OCI-M1 (cell line): ENCODE measurements at places on chromosomes 2 and 18.
A peak's percentile ranks its signal among the peaks of the same experiment; 100 is the strongest.

GRCh38 chr2:42028571-42029148, 19.2 kb upstream of the PKDCC start:
- no peak for DNase-seq

GRCh38 chr2:96503637-96504243, 1.4 kb downstream of the NEURL3 start:
- DNase-seq, result no peak

GRCh38 chr2:185436787-185437372, 301.7 kb upstream of the FSIP2 start:
- DNase-seq, result no peak

- no peak for DNase-seq
Measured at GRCh38 chr2:218871345-218872302, 9.0 kb upstream of the WNT10A start.

GRCh38 chr18:56157541-56157940, 480.9 kb downstream of the TXNL1 start:
- no peak for DNase-seq

- DNase-seq, result no peak
Measured at GRCh38 chr2:95215018-95215612, 7.8 kb downstream of the ZNF892 start.

- DNase-seq, result no peak
Measured at GRCh38 chr2:61011678-61012077, 5.8 kb upstream of the PEX13 start.

DNA sequence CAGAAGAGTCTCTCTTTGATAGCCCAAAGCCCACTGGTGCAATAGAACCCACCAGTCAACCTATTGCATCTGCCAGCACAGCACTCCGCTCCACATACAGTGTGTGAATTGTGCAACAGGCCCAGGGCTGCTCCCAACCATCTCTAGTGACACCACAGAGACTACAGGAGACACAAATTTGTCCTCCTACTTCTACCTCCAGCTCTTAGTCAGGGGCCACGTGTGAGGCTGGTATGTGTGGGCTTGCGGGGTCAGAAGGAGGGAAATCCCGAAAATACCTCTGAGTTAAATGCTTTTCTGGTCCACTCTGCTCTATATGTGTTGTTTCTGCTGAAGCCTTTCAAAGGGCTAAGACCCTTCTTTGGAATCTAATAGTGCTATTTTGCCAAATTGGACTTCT, 18.0 kb downstream of the DGUOK start:
- DNase-seq, result no peak

DNA sequence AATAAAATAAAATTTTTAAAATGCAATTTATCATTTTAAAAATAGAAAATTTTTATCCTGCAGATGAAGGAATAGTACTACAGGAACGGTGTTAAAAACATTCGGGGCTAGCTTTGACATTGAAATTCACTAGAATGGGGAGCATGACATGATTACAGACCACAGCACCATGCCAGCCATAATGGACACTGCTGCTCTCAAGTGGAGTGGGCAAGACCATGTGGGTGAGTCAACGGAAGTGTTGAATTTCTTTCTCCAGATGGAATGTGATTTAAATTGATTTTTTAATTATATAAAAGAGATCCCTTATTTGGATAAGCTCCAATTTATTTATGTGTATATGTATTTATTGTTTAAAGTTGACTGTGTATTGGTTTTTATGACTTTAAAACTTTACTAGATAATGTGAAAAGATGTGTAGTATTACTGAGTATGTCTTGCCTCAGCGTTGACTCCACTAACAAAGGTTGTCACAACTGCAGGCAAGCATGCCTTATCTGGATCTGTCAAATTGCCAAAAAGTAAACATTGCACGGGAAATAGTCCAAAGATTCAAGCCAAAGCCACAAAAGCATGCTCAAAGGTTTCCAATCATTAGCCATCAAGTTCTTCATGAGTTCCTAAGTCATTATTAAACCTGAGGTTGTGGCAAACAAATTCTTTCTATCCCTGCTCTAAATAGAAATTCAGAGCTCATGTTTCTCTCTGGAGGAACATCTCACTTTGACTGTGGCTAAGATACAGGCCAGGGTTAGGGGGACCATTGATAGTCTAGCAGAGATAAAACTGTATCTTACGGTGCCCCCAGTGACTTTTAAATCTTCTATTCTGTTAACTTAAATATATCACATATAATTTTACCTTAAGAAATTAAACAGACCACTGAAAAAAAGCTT, 536.9 kb downstream of the TMX3 start:
- DNase-seq, result peak; percentile 54

GRCh38 chr2:62964671-62965070, 86.0 kb upstream of the OTX1 start:
- no peak for DNase-seq

DNA sequence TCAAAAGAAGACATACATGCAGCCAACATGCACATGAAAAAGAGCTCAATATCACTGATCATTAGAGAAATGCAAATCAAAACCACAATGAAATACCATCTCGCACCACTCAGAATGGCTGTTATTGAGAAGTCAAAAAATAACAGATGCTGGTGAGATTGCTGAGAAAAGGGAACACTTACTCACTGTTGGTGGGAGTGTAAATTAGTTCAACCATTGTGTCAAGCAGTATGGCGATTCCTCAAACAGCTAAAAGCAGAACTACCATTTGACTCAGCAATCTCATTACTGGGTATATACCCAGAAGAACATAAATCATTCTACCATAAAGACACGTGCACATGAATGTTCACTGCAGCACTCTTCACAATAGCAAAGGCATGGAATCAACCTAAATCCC, 95.5 kb upstream of the XIRP2 start:
- peak; percentile 93 for DNase-seq

DNA sequence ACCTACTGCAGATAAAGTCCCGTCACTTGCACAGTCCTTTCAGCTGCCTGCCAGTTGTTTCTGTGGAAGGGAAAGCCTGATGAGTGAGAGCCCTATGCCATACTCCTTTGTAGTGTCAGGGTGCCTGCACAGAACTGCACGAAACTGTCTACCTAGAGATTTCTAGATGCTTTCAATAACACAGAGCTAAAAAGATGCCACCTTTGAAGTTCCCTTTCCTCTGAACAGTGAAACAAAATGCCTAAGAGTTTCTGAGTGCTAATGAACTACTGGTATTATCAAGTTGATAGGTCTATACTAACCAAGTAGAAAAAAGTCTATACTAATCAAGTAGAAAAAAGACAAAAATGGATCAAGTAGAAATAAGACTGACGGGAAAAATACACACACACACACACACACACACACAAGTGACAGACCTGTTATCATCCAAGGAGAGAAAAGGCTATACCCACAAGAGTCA, 79.0 kb downstream of the TLK1 start:
- no peak for DNase-seq

GRCh38 chr2:190815226-190815625, 65.4 kb upstream of the GLS start:
- DNase-seq, result no peak

DNA sequence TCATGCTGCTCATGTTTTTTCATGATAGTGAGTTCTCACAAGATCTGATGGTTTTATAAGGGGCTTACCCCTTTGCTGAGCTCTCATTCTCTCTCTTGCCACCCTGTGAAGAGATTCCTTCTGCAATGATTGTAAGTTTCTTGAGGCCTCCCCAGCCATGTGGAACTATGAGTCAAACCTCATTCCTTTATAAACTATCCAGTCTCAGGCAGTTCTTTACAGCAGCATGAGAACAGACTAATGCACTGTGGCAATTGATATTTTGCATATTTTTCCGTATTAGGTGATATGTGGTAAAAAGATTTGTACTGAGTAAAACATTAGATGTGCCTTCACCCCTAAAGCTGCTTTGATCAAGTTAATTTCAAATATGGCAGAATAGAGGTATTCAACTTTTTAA, 48.8 kb downstream of the RAB27B start:
- no peak for DNase-seq

GRCh38 chr18:44927127-44927849, 246.6 kb downstream of the SETBP1 start:
- no peak for DNase-seq

DNA sequence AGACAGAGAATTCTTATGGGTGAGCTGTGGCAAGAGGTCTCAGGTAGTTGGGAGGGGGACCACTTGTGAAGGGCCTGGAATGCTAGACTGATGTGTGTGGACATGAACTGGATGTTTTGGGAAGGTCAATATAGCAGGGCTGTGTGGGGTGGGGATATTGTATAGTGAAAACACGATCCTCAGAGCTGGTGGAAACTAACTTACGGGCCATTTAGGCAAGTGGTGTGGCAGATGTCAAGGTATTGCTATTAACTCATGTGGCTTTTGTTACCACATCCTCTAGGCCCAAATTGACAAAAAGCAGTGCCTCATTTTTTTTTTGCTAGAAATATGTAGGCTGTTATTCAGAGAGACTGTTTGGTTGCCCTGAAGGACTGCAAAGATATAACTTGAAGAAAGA, 8.0 kb upstream of the GALNT1 start:
- no peak for DNase-seq

- peak; percentile 59 for DNase-seq
Measured at GRCh38 chr2:10918661-10919409, 7.1 kb downstream of the KCNF1 start.

- no peak for DNase-seq
Measured at GRCh38 chr18:78304192-78305164, 675.1 kb upstream of the SALL3 start.

GRCh38 chr18:35619464-35619863, 37.9 kb downstream of the GALNT1 start:
- DNase-seq, result no peak

DNA sequence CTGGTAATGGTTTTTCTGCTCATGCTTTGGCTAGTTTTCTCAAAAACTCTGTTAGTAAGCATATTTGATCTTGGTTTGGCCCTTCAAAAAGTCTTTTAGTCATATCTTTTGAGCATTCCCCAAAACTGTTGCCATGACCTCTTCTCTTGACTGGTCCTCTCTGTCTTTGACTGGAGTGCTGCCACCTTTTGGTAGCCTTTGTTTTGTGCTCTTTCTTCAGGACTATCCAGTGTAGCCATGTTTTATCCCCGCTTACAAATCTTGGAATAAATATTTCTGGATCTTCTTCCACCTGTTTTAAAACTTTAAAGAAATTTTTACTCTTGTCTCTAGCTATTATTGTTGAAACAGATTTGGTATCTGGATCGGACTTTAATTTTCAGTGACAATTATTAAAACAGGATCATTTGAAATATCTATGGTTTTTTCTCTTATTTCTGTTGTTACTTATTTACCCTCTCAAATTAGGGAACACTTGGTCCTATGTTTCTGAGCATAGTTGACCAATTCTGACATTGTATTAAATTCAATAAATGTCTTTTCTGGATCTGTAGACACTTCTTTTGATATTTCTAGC, 965 bp upstream of the ELOA2 start:
- peak; percentile 66 for DNase-seq

DNA sequence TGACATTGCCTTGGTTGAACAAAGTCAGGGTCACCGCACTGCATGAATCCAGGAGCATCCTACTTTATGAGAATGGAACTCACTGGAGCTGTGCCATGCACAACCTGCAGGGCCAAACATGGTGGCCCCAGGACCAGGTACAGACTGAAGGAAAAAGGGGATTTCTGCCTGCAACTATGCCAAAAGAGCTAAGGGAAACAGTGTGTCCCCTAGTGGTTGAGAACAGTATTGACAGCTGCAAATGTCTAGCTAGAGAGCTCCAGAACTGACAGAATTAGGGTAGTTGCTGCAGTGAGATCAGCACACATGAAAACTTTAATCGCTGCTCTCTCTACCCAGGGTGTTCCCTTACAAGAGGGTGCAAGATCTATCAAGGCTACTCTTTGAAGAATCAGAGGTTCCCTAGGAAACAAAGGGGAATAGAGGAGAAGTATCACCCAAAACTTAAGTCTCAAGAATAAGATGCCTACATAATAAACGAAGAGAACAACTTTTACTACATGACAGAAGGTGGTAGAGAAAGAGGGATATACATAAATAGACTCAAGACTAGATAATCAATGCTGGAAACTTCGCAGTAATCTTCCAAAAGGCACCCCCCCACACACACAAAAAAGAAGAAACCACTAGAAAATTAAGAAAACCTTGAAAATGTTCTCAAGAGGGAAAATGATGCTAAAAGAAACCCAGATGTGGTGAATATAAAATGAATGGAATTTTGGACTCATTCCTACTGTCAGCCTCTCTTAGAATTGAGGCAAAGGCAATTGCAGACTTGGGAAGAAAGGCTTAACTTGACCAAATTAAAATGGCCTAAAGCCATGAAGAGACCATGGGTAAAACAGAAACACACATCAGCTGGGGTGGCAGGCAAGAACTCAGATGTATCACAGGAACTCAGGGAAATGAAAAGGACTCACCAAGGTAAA, 43.6 kb upstream of the IHH start:
- peak; percentile 75 for DNase-seq

DNA sequence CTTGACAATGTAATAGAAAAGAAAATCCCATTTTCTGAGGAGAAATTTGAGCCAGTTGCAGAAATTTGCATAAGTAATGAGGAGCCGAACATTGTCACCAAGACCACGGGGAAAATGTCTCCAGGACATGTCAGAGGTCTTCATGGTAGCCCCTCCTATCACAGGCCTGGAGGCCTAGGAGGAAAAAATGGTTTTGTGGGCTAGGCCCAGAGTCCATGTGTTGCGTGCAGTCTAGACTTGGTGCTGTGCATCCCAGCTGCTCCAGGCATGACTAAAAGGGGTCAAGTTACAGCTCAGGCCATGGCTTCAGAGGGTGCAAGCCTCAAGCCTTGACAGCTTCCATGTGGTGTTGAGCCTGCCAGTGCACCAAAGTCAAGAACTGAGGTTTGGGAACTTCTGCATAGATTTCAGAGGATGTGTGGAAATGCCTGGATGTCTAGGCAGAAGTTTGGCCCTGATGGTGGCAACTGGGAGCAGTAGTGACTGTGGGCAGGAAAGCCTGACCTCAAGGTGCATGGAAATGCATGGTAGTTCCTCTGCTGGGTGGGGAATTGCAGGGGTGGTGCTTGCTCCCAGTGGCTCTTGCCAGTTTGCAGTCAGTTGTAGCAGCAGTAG, 41.9 kb upstream of the CCDC195 start:
- DNase-seq, result no peak

- peak; percentile 62 for DNase-seq
Measured at GRCh38 chr2:120520929-120521912, 175.3 kb downstream of the INHBB start.

GRCh38 chr18:449374-449773, 51.1 kb downstream of the COLEC12 start:
- DNase-seq, result no peak

DNA sequence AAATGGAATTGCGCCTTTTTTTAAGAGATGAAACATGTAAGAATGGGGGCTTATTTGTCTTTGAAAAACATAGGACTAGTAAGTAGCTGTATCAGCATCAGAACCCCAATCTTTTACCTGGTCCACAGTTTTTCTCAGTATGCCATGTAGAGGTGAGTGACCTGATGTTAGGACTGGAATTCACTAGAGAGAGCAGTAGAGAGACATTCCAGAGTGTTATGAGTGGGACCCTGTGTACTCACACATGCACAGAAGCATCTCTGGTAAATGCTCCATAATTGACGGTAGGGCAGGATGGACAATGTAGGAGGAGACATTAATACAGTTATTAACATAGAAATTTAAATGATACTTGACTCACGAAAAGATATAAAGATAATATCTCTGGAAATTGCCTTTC, 1.4 kb upstream of the GALNT13 start:
- DNase-seq, result no peak
